ENCODE measurements at places on chromosomes 2 and 18.

- DNase-seq, result no peak
Observed at GRCh38 chr2:161141033-161141432, 19.2 kb upstream of the TANK start.

DNA sequence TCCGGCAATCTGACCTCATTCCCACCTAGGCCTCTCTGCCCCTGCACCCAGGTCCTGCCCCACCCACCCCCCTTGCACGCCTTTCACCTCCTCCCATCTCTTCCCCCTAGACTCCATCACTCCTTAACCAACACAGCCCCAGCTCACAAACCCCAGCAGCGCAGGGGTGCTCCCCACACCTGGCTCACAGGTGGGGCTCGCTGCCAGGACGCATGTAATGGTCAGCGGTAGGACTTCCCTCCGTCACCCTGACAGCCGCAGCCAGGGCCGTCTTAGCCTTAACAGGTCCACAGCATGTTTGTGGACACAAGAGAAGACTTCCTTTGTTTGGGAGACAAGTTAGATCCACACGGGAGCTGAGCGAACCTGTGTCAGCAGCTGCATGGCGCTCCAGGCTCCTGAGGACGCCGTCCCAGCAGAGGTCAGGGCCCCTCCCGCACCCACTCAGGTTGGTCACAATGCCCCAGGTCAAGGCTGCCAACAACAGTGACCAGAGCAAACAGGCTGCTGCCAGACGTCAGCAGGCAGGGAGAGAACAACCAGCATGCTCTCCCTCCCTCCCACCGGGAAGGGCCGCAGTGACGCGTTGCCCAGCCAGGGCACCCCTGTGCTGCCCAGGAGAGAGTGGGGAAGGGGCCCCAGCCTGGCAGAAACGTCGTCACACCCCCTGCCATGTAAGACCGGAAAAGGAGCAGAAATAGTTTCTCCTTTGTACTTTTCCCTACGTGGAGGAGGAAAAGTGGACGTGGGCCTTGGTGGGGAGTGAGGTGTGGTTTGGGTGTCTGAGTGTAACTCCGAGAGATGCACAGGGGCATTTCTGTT, 68.0 kb downstream of the PXDN start:
- DNase-seq, result no peak

- DNase-seq, result no peak
Observed at GRCh38 chr18:21943456-21943855, 202.9 kb downstream of the MIB1 start.

DNA sequence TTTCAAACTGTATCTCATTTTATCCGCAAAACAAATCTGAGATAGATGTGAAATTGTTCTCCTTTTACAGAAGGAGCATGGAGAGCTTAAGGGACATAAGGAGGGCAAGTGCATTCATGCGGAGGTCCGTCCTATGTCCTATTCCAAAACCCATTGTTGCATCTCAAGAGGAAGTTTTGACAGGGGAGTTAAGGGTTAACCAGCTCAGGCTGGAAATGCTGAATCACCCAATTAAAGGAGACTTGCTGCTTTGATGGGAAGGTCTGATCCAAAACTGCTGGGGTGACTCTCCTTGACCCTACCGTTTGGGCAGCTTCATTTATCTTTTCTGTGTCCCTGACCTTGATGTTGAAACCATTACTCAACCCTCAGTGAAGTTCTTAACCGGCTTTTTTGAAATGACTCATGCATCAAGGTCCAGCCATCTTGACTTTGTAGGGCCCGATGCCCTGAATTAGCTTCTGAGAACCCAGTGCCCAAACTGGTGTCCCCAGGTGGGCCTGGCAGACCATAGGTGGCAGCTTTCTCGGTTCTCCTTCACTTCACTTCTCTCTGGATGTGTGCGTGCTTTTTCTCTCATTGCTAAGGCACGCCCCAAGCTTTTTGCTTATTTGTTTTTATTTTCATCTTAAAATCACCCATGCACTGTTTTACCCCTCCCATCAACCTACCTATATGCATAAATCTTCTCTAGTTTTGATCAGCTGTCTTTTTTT, 15.9 kb upstream of the TXNDC2 start:
- peak; percentile 69 for DNase-seq

- no peak for DNase-seq
Observed at GRCh38 chr2:67323209-67323991, 73.7 kb upstream of the ETAA1 start.

DNA sequence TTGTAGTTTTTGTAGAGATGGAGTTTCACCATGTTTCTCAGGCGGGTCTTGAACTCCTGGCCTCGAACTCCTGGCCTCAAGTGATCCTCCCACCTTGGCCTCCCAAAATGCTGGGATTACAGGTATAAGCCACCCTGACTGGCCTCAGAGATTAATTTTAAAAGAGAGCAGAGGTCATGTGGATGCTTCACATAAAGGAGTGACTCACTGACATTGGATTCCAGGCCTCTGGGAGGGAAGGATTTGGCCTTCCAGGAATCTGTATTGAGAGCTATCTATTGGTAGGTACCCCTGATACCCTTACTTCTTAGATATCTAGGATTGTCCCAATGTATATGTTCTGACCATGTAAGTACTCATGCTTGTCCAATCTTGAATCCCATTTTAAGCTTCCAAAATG, 138.4 kb downstream of the FAM161A start:
- DNase-seq, result no peak

GRCh38 chr2:10405448-10405847, 42.7 kb downstream of the ODC1 start:
- DNase-seq, result peak; percentile 98

- DNase-seq, result peak; percentile 58
Observed at GRCh38 chr2:49973917-49974368, 819.6 kb upstream of the FSHR start.

DNA sequence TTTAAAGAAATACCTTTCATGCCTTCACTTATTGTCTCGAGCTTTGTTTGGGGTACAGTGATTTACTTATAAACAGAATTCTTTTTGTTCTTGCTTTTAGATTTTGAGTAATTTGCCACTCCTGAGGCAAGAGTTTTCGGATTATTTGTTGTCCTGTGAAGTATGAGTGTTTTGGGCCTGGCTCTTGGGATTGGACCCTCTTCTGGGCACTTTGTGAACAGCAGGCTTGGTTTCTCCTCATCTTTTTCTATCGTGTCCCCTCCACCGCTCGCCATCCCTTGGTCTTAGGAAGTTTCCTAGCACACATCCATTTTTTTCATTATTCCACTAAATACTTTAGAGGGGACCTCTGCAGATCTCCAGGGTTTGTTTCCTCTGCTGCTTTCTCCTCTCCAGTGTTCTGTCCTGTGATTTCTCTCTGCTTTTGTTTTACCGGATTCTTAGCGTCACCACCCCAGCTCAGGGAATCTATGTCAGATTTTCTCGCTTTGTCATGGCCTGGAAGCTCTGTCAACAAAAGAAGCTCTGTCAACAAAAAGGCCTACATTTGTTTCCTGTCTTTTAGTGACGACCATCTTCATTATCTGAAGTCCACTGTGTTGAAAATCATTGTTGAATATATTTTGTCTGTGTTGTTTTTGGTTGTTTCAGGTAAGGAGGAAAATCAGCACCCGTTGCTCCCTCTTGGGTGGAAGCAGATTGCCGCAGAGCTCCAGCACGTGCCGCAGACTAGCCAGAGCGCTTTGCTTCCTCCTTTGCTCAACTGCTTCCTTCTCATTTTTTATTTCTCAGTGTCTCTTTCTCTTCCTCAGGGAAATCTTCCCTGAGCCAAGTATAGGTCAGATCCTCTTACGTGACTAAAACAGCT, 27.8 kb downstream of the ANKRD62 start:
- no peak for DNase-seq

DNA sequence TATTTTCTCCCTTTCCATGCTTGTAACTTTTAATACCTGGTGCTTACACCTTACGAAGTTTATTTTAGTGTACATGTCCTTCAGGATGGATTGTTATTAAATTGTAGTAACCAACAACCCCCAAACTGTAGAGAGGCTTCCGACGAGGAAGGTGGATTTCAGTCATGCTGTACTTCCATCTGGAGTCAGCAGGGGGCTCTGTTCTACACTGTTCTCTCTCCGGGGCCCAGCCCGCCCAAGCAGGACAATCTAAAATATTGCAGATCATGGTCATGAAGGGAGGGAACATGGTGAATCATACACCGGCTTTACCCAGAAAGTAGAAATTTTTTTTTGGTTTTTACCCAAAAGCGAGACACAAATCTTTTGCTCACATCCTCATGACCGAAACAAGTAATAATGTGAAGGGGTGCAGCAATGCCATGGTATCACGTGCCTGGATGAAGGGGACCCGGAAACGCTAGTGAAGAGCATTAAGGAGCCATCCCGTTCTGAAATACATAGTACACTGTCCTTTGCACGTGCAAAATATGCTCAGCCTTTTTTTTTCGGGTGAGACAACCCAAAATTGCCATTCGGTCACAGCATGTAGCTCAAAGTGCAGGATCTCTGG, 884.8 kb downstream of the EPHA4 start:
- DNase-seq, result peak; percentile 50

DNA sequence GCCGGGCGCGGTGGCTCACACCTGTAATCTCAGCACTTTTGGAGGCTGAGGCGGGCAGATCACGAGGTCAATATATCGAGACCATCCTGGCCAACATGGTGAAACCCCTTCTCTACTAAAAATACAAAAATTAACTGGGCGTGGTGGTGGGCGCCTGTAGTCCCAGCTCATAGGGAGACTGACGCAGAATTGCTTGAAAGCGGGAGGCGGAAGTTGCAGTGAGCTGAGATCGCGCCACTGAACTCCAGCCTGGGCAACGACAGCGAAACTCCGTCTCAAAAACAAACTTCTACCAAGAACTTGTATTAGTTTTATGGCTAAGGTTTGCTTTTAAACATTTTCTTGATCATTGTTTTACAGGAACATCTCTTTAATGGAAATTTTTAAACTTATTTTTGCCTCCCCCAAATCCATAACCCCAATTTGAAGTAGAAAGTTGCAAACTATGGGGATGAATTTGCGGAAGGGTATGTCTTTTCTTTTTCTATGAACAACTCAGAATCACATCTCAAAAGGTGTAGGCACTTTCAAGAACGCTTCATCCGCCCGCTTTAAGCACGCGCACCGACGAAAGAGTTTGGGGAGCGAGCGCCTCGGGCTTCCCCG, 46.8 kb upstream of the PTMA start:
- DNase-seq, result no peak

- no peak for DNase-seq
Observed at GRCh38 chr2:190959911-190960788, 53.8 kb downstream of the STAT1 start.

GRCh38 chr2:37793004-37793403, 121.6 kb upstream of the CDC42EP3 start:
- DNase-seq, result no peak

DNA sequence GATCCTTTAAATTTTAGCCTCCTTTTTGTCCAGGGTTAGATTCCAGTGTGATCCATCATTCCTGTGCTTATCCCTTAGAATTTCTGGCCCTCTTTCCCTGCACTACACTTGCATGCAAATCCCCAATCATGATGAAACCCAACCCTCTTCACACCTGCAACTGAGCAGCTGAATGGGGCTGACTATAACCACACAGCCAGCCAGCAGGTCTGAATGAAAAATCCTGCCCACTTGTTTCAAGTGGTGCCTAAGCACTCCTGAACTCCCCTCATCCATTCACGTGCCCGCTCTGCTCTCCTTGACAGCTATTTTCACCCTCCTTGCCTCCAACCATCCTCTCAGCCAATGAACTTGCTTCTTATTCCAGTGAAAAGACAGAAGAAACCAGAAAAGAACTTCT, 80.5 kb upstream of the AFF3 start:
- DNase-seq, result no peak

GRCh38 chr2:139850254-139850890, 1070.2 kb upstream of the NXPH2 start:
- DNase-seq, result no peak

- no peak for DNase-seq
Observed at GRCh38 chr18:35553300-35553699, 28.2 kb upstream of the GALNT1 start.

GRCh38 chr2:118677546-118677945, 169.9 kb downstream of the EN1 start:
- DNase-seq, result no peak

DNA sequence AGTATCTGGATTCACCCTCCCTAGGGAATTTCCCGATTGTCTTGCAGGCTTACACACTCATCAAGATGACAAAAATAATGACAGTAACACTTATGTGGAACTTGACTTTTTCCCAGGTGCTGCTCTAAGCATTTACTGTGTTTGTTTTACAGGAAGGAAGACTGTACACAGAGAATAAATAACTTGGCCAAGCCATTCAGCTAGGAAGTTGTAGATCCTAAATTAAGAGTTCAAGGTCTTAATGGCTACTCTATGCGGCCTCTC, 549 bp upstream of the DPP4 start:
- DNase-seq, result no peak

DNA sequence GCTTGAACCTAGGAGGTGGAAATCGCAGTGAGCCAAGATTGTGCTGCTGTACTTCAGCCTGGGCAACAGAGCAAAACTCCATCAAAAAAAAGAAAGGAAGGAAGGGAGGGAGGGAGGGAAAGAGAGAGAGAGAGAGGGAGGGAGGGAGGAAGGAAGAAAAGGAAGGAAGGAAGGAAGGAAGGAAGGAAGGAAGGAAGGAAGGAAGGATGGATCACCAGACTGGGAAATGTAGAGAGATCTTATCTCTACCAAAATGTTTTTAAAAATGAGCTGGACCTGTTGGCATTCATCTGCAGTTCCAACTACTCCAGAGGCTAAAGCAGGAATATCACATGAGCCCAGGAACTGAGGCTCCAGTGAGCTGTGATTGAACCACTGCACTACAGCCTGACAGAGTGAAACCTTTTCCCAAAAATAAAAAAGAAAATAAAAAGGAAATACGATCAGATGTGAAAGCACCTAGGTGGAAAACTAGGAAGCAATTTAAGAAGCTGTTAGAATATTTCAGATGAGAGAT, 239.4 kb downstream of the CDH7 start:
- no peak for DNase-seq

DNA sequence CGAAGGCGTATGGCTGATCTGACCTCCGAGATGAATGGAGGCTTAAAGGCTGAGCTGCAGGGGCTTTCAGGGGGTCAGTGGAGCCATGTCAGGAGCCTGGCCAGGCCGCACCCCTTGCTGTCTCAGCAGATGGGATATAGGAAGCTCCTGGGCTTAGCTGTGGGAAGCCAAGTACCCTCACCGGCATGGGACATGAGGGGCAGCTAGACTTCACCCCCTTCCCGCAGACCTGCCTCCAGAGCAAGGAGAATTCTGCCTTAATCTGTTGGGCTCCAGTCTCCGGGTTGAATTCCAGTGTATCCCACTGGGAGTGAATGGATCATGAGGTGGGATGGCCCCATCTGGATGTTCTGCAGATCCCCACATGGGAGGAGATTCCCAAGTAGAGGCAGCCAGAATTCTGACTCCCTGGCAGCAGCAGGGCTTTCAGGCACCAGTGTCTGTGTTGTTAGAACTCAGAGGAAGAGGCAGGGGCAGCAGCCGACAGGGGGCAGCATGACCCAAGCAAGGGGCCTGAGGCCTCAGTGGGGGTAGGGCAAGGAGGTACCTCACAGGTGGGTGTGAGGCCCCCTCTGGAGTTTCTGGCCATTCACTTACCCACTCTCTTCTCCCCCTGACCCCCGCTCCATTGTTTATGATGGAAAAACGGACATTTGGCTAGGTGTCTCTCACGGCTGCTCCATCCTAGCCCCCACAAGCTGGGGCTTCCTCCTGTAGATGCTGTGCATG, 19.1 kb downstream of the CAPG start:
- peak; percentile 52 for DNase-seq

- peak; percentile 24 for DNase-seq
Observed at GRCh38 chr2:48423376-48423775, 106.6 kb upstream of the STON1 start.

GRCh38 chr2:236341067-236341466, 76.9 kb upstream of the ASB18 start:
- DNase-seq, result no peak

All from NCI-H460 (cell line).